HT1080 (cell line): ENCODE measurements at places on chromosomes 13 and 19.

DNA sequence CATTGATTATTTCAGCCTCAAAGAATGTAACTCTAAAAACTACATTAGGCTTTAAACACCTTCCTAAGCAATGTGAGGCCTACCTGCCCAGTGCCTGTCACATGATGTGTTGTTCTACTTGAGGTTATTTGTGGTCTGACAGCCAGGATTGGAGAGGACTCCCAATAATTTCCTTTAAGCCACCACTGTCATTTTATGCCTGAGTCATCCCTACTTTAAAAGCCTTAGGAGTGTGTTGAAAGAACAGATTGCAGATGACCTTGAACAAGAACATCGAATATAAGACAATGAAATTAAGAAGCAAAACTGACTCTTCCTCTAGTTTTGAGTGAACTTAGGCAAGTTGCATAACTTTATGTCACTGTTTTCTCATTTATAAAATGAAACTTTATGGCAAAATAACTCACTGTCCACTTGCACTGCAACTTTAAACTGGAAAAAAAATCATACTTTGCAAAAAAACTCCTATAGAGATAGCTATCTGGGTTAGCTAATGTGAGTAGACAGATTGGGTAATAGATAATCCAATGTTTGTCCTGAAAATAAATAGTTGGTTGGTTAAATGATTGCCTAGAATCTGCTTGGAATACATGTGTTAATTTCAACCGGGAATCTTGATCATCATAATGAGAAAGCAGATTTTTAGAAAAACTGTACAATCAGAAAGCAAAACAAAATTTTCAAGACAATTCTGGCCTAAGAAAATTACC, 361.2 kb downstream of the SUCLA2 start:
- DNase-seq: peak; percentile 12

DNA sequence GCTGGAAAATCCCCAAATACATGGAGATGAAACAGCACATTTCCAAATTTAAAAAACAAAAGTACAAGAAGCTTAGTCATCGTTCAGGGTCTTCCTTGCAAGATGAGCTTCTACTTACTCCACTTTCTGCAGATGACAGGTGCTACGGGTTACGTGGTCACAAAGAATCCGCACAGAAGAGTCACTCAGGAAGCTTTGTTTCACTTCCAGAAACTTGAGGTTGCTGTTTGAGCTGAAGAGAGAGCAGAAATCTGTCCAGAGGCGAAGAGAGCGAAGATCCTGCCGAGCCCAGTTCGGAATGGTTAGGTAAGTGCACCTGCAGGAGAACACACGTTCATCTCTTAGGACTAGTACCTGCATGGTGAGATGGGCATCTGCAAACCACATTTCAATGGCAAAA, 9.4 kb downstream of the NLRP7 start:
- DNase-seq: no peak

GRCh38 chr19:45406226-45407090, at the start of gene POLR1G:
POLR1G (plus strand) TSS chr19:45406644; CDS start chr19:45406697, 53 bp downstream.
- peak; percentile 86 for DNase-seq

DNA sequence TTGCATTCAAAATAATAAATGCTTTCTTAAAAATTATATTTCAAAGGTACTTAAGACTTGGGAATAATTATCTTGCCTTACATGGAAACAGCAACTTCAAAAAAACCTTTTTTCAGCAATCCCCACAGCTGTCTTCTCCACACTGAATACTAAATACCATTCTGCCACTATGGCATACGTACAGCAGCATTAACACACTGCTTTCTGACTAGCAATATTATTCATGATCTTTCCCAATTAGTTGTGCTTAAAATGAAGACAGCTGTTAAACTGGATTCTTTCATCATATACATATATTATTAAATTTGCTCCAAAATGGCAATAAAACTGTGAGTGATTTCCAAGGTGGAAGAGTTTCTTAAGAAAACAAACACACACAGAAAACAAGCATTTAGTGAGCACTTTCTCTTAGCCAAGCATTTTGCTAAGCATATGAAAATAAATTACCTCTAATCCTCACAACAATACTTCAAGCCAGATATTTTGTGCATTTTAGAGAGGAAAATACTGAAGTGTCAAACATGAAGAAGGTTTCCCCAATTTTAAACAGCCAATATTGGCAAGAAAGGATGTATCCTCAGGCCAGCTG, 609.5 kb downstream of the SLITRK1 start:
- DNase-seq: no peak

DNA sequence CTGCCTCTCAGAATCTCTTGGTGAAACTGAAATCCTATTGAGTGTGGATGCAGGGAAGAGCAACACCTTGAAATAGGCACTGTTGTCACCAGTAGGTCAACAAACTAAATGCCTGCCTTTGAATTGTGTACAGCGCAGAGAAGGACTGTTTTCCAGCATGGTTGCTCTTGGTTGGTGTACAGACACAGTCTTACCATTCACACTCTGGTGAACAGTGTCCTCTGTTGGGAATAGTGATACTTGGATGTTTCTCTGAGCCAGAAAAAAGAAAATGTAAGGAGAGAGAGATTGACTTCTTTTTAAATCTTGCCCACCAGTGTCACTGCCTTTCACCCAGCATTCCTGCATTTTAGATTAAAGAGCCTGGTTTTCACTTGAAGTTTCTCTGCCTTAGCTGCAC, 179.7 kb downstream of the STK24 start:
- DNase-seq: no peak

DNA sequence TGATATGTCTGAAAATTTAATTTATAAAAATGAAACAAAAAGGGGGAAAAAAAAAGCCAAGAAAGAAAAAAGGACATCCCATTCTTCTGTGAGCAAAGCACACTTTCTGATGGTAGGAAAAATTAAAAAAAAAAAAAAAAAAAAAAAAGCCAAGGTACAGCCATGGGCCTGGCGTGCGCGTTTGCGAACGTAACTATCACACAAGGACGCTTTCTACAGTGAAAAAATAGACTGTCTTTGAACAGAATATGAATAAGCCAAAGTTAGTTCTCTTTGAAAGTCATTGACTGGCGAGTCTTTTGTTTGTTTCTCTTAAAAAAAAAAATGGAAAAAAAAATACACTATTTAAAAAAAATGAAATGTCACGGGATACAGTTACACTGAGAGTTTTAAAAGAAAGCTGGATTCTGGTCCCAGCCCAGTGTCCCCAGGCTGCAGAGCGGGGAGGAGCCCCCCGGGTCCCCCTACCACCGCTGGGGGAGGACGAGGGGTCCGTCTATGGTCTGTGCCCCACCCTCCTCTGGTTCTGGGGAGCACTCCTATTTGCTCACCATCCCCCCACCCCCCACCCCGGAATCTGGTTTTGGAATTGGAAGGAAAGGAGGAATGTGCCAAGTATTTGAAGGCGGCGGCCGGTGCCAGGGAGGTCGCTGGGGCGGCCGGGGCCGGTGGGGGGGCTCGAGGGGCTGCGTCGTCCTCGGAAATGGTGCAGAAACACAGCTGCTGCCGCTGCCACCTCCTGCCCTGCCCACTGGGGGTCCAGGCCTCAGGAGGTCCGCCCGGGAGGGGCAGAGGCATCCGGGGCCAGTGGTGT, 134.5 kb downstream of the PTPRS start:
- no peak for DNase-seq

DNA sequence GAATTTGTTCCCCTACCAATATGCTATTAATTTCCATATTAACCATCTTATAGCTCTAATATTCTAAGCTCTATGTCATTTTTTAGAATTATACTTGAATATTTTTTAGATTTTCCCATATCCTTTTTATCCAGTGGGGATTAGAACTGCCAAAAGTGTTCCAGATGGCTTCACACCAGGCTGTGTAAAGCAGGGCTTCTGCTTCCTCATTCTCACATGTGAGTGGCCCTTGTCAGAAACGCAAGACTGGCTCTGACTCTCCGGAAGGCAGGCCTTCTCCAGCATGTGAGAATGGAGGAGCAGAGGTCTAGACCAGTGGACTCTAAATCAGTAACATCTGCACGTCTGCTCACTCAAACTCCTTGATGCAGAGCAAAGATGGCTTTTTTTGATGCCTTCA, 650.1 kb downstream of the FGF9 start:
- DNase-seq: no peak

- peak; percentile 94 for DNase-seq
Measured at GRCh38 chr13:43058318-43058674, 34.9 kb downstream of the DNAJC15 start.

DNA sequence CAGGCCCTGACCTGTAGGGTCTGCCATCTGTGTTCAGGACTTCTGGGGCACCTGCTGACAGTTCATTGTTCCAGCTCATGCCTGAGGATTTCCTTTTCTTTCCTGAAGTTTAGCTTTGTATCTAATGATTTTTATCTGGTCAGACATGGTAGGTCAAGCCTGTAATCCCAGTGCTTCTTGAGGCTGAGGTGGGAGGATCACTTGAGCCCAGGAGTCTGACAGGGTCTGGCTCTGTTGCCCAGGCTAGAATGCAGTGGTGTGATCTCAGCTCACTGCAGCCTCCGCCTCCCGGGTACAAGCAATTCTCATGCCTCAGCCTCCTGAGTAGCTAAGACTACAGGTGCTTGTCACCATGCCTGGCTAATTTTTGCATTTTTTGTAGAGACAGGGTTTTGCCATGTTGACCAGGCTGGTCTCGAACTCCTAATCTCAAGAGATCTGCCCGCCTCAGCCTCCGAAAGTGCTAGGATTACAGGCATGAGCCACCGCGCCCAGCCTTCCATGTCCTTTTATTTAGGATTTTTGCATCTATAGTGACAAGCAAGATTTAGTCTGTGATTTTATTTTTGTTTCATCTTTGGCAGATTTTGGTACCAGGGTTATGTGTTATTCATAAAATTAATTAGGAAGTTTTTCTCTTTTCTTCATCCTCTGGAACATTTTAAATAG, 33.2 kb downstream of the CHST8 start:
- no peak for DNase-seq

DNA sequence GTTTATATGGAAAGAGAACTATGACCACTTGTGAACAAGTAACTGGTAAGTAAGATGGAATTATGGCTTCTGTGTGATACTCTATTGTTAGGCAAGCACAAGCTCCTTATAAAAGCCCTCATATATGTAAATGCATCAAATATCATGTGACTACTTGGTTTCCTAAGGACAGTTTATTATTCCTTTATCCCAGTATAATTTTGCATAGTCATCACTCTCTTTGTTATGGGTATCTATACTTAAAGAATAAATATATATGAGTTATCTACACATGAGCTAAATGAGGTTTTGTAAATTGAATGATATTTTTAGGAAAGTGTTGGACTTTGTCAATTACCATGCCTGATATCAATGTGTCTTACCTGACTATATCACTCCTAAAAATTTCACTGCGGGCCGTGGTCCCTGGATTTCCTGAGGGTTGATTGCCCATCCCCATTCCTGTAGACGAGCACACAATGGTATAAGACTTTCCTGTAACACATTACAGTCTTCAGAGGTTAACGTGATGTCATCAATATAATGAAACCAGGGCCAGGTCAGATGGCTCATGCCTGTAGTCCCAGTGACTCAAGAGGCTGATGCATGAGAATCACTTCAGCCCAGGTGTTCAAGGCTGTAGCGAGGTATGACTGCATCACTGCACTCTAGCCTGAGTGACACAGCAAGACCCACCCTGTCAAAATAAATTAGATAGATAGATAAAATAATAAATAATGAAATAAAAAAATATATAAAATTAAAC, 20.7 kb downstream of the ZNF844 start:
- no peak for DNase-seq

GRCh38 chr19:34145741-34146202, 26.5 kb upstream of the LSM14A start:
- peak; percentile 44 for DNase-seq

- DNase-seq: no peak
Measured at GRCh38 chr19:40608957-40609356, 7.8 kb downstream of the LTBP4 start.

DNA sequence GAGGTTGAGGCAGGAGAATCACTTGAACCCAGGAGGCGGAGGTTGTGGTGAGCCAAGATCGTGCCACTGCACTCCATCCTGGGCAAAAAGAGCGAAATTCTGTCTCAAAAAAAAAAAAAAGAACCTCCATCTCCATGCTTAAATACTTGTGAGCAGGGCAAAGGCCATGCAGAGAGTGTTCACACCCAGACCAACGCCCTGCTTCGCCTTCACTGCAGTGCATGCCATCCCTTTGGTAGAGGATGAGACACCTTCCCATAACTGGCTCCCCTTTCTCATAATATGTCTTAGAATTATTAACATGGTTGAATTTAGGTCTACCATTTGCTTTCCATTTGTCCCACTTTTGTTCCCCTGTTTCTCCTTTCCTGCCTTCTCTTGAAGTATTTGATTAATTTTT, 15.4 kb downstream of the BBC3 start:
- no peak for DNase-seq

GRCh38 chr13:44576351-44577235, 463 bp upstream of the TSC22D1 start:
- DNase-seq: no peak

- no peak for DNase-seq
Measured at GRCh38 chr13:44007451-44007850, 127.7 kb downstream of the LACC1 start.

- DNase-seq: no peak
Measured at GRCh38 chr13:24541127-24541475, 28.5 kb upstream of the PARP4 start.

DNA sequence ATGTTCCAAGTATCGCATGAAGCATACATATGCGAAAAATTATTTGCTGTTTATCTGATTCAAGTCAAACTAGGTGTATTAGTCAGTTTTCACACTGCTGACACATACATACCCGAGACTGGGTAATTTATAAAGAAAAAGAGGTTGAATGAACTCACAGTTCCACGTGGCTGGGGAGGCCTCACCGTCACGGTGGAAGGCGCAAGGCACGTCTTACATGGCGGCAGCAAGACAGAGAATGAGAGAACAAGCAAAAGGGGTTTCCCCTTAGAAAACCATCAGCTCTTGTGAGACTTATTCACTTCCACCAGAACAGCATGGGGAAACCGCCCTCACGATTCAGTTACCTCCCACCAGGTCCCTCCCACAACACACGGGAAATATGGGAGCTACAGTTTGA, 13.0 kb upstream of the PROZ start:
- no peak for DNase-seq
